ENCODE measurements at places on chromosomes 12 and 14.

- DNase-seq = no peak
These were observed 571.5 kb upstream of the FBXO33 start for GRCh38 chr14:40003773-40004172.

- DNase-seq = no peak
These were observed 389.1 kb downstream of the GRIN2B start for GRCh38 chr12:13592063-13592942.

DNA sequence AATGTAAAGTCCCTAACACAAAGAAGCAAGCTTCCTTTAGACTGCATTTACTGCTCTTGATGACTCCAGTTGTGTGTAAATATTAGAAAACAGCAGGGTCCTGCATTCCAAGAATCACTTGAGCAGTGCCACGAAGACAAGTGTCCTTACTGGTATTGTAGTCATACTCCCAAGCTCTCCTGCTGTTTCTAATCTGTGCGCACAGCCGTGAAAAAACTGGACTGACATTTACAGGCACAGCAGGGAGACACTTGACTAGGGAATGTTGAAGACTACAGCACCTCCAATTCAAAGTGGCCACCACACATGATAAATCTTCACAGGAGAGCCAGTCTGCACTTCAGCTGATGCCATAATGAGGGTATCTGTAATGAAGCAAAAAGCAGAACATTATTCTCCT is 91.4 kb downstream of the VRK1 start:
- no peak for DNase-seq

- no peak for DNase-seq
These were observed 34.9 kb downstream of the RERGL start for GRCh38 chr12:18054925-18055619.

DNA sequence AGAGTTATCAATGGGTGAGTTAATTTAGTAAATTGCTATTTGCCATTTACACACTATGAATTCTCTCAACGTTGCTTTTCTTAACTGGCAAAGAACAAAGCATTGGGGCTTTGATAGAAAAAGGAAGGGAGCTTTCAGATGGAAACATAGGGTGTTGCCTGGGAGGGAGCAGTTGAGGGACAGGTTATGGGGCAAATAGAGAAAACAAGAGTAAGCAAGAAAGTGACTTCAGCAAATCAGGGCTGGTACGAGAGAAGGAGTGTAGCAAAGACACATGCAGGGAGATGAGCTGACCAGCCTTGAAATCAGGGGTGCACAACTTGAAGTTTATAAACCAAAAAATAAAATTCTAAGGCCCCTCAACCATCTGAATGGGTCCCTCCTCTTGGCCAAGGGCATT is 15.7 kb downstream of the ESR2 start:
- DNase-seq = no peak

GRCh38 chr12:25566202-25566949 is 13.3 kb upstream of the LMNTD1 start:
- no peak for DNase-seq

GRCh38 chr12:127987199-127987901 is 279.6 kb upstream of the TMEM132C start:
- DNase-seq = no peak

- DNase-seq = no peak
These were observed 32.1 kb upstream of the C2CD5 start for GRCh38 chr12:22576473-22576872.

- no peak for DNase-seq
These were observed 377.0 kb upstream of the ATP2B1 start for GRCh38 chr12:90085494-90086274.

GRCh38 chr12:105706973-105707334 is 376.5 kb downstream of the C12orf75 start:
- no peak for DNase-seq

Measured in coronary artery (tissue), 2 donors.